ENCODE measurements at places on chromosomes 6 and 20.

GRCh38 chr6:151536188-151536479, 42.3 kb downstream of the CCDC170 start:
- DNase-seq: no peak

DNA sequence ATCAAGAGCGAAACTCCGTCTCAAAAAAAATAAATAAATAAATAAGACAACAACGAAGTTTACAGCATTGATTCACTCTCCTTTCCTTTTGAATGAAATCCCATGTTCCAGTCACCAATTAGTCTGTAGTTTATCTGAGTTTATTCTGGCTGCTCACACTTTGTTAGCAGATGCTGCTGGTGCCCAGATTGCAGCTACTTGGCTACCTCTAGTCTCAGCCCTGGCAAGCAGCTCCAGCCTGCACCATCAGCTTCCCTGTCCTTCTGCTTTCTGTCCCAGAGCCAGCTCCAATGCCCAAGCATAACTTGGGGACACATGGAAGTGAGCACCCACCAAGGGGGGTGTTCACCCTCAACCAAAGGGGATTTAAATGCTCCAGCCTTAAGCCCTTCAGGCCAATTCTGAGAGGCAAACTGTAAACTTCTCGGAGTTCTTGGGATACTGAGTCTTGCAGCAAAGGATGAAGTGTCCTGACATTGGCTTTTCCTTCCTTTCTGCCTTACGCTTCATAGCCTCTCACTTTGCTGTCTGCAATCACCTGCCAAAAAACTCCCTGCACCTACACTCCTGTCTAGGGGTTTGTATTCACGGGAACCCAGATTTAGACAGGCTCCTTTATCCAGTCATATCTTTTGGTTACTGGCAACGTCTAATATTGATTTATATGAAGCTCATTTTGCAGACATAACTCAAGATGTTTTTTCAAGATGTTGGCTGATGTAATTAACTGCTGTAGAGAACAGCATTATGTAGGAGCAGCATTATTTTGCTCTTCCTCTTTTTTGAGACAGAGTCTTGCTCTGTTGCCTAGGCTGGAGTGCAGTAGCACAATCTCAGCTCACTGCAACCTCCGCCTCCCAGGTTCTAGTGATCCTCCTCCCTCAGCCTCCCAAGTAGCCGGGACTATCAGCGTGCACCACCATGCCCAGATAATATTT, 9.8 kb upstream of the TASP1 start:
- no peak for DNase-seq

DNA sequence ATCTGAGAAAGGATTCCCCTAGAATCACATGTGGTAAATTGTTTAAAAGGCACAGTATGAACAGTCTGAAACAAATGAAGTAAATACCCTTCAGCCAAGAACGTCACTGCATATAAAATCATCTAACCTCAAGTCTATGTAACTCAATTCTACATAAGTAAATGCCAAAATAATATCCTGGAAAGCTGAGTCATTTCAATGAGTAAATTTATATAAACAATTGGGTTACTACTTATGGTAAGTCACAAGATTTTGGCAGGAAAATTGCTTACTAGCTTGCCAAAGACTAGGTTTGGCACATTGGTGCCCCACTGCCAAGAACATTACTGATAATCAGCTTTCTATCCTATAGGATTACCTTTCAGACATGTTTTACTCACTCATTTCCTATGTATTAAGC, 8.4 kb downstream of the GMDS start:
- no peak for DNase-seq

- DNase-seq: no peak
Measured at GRCh38 chr20:6665161-6665560, 102.3 kb upstream of the BMP2 start.

DNA sequence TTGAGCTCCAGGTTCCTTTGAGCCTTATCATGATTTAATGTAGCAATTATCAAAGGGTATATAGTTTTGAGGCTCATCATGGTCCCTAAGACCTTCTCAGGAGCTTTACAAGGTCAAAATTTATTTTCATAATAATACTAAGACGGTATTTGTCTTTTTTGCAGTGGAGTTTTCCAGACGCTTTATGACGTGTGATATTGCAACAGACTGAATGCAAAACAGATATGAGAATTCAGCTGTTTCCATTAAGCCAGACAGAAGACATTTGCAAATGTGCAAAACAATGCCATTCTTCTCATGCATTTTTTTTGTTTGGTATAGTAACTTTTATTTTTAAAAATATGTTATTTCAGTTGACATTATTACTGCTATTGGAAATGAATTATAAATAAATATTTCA, 24.7 kb upstream of the CNKSR3 start:
- DNase-seq: no peak

GRCh38 chr20:18692447-18692846, 104.6 kb downstream of the DTD1 start:
- no peak for DNase-seq

GRCh38 chr6:123415844-123416468, 220.8 kb downstream of the TRDN start:
- peak; percentile 52 for DNase-seq
